Vein endothelial cell (primary cell): ENCODE measurements at places on chromosomes 16 and 17. TPM values are rescaled to one million over a fixed set of nuclear protein-coding genes. Genes with fewer than 3 reads are reported as not detected.

LRRC37A gene
- 1.3 and 5.1 TPM in 2 replicates for total RNA-seq

C17orf67 gene
- 1.6 and 2.0 TPM in 2 replicates for total RNA-seq

GHDC gene
- 12.4 and 15.0 TPM in 2 replicates for total RNA-seq

AOC2 gene
- total RNA-seq, result 0.65 and 1.9 TPM in 2 replicates

CA10 gene
- total RNA-seq, result not detected in 2 replicates

NXN gene
- total RNA-seq, result 61.4 and 94.7 TPM in 2 replicates

RASL10B gene
- 0.19 and 0.33 TPM in 2 replicates for total RNA-seq

GUCY2D gene
- not detected in 2 replicates for total RNA-seq

EIF1 gene
- total RNA-seq, result 67.3 and 85.7 TPM in 2 replicates

TP53TG3E gene
- total RNA-seq, result not detected in 2 replicates

ST6GALNAC1 gene
- not detected in 2 replicates for total RNA-seq
